ENCODE measurements at places on chromosomes 7 and 10. TPM values are rescaled to one million over a fixed set of nuclear protein-coding genes. Genes with fewer than 3 reads are reported as not detected.

TMEM196 gene
- not detected for total RNA-seq

HSPB1 gene
- total RNA-seq: 919 TPM

FAM221A gene
- total RNA-seq: 0.34 TPM

ABCB1 gene
- total RNA-seq: 0.46 TPM

FZD8 gene
- 4.2 TPM for total RNA-seq

WAC gene
- 84.6 TPM for total RNA-seq

ZNF487 gene
- total RNA-seq: 5.5 TPM

ANKRD1 gene
- total RNA-seq: 35.0 TPM

BMS1 gene
- 25.4 TPM for total RNA-seq

TMEM229A gene
- not detected for total RNA-seq

PTER gene
- 18.4 TPM for total RNA-seq

GRID2IP gene
- total RNA-seq: not detected

HOXA4 gene
- 1.6 TPM for total RNA-seq

ASB10 gene
- total RNA-seq: not detected

HABP2 gene
- 0.14 TPM for total RNA-seq

TAS2R39 gene
- total RNA-seq: not detected

DENND2A gene
- total RNA-seq: 0.88 TPM

USP54 gene
- total RNA-seq: 12.5 TPM

GHRHR gene
- total RNA-seq: not detected

PHKG1 gene
- 0.49 TPM for total RNA-seq

Measured in A549 treated with dexamethasone at 1 μM for 4 hours (cell line).